ENCODE measurements at places on chromosomes 13 and 19. TPM values are rescaled to one million over a fixed set of nuclear protein-coding genes. Genes with fewer than 3 reads are reported as not detected.

The UBL3 gene
- total RNA-seq, result 44.5 TPM

DNA sequence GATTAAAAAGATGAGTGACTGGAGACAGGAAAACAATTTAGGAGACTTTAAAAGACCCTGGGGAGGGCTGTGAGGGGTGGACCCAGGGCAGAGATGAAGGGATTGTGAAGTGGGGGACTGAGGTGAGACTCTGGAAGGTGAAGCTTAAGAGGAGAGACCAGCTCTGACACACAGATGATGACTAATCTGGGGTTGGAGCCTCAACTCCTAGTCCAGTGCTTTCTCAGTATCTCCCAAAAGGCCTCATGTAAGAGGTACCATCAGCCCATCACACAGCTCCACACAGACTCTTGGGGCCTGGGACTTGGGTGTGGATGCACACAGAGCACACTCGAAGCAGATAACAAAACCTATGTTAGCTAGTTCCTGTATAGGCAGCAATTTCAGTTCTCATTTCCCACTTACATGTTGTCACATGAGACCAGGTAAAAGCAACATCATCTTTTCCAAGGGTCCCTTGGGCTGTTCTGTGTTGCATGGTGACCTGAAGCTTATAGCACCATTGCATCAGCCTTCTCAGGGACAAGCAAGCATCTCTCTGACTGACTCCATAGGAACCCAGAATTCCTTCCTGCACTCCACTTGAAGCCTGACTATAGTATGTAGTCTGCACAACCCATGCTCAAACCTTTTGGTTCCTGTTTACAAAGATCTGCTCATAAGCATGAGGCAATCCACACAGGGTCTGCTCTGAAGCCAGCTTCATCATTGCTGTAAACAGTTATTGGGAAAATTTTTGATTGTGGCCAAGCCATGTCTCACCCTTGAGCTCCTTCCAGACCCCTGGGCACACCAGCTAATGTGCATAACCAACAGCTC lies 88.6 kb upstream of the MYCBP2 start:
- no peak for DNase-seq

DNA sequence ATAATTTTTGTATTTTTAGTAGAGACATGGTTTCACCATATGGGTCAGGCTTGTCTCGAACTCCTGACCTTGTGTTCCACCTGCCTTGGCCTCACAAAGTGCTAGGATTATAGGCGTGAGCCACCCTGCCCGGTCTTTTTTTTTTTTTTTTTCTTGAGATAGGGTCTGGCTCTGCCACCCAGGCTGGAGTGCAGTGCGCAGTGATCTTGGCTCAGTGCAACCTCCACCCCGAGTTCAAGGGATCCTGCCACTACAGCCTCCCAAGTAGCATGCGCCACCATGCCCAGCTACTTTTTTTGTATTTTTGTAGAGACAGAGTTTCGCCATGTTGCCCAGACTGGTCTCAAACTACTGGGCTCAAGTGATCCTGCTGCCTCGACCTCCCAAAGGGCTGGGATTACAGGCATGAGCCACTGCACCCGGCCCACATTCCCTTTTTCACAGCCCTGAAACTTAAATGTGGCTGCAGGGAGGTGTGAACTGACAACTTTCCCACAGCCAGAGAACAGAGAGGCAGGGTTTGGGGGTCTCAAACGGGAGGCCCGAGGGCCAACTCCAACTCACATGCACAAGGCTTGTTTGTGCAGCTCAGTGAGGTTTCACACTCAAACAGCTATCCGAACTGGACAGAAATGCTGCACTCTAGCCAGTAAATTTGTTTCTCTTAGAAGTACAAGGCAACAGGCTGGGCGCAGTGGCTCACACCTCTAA lies 4.4 kb upstream of the S1PR5 start:
- peak; percentile 6 for DNase-seq

DNA sequence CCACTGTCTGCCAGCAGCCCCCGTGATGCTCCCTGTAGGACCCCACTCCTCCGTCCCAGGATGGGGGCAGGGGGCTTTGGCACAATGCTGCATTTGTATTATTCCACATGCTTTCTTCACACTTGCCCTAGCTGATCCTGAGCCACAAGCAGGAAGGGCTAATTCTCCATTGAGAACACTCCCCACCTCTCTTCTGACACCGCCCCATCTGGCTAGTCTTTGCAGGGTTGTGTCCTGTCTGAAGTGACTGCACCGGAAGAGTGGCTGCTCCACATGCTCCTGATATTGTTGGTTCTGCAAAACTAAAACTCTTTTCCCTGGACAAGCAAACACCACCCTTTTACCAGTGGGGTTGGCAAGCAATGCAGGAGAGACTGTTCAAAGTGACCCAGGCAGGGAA lies 18.0 kb downstream of the ZNF574 start:
- peak; percentile 36 for DNase-seq

DNA sequence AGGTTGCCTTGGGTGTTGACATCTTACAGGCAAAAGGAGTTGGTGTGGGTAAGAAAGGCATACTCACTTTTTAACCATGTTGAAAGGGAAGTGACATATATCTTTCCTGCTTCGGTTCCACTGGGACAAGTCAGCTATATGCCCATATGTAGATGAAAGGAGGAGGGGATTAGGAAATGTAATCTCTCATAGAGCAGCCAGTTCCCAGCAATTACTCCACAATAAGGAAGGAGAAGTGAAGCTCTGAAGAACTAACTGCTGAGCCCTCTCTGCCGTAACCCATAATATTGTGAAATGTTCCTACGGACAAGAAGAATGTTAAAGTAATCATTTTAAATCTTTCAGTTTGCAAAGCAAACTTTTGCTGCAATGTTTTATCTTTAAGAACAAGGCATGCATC lies 82.2 kb downstream of the EDNRB start:
- DNase-seq, result no peak

DNA sequence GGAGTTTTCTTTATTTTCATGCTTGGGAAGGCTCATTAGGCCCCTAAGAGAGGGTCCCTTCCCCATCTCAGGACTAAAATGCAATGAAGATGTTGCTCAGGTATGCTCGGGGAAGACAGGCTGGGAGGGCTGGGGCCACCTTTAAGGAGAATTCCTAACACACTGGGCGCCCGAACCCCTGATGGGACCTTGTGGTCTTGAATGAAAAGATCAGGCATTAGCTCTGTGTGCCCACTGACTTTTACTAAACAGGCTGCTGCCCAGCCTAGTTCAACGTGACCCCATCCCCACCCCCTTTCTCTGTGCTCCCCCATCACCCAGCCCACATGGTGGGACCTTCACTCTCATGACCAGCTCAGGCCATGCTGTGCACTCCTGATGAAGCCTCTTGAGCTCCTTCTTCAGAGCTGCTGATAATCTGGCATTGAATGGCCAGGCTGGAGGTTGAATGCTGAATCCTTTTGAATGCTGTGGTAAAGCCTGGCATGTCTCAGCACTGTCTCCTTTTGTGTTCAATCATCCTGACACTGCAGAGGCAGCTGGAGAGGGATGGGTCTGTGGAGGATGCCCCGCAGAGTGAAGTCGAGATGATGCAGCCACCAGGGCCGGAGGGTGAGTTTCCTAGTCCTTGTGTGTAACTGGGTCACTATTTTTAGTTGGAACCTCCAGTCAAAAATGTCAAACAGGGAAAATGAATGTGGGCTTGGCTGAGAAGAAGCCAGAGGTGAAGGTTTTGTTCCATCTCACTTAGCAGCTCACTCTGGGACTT lies 209.1 kb downstream of the UQCRFS1 start:
- no peak for DNase-seq

The LYPD3 gene
- total RNA-seq, result 0.88 TPM

DNA sequence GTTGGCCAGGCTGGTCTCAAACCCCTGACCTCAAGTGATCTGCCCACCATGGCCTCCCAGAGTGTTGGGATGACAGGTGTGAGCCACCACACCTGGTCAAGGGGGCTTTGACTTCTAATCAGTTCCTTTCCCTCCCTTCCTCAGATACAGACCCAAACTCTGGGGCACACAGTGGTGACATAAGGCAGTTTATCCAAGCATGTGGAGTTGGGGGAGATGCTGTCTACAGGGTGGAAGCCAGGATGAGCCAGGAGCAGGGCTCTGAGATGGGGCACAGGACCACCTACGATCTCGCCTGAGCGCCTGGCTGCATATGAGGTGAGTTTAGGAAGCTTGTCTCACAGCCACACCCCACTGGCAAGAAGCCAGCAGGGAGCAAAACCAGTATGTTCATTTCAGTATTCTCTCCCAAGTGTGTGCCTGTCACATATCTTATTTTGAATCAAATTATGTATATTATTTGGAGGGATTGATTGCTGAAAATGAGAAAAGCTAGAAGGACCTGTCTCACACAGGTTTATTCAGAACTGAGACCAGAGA lies 67.7 kb downstream of the KCTD15 start:
- DNase-seq, result no peak

The SLC15A1 gene
- total RNA-seq, result not detected

The FCGBP gene
- total RNA-seq, result under 0.01 TPM

DNA sequence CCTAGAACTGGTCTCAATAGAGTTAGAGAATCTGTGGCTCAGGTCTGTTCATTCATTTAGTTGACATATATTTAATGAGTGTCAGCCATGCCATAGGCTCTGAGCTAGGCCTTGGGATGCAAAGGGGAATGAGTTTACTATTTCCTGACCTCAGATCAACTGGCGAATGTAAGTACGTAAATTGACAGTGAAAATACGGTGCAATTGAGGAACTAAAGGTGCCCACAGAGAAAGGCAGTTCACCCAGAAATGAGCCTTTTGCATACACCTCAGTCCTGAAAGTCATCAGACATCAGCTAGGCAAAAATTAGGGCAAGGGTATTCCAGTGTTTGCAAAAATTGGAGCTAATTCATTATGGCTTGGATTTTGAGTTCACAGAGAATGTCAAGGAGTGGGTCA lies 20.6 kb upstream of the UPF3A start:
- DNase-seq, result no peak

The MUC16 gene
- not detected for total RNA-seq

- DNase-seq, result peak; percentile 96
These were observed 632 bp downstream of the MARK4 start for GRCh38 chr19:45251452-45252354.

DNA sequence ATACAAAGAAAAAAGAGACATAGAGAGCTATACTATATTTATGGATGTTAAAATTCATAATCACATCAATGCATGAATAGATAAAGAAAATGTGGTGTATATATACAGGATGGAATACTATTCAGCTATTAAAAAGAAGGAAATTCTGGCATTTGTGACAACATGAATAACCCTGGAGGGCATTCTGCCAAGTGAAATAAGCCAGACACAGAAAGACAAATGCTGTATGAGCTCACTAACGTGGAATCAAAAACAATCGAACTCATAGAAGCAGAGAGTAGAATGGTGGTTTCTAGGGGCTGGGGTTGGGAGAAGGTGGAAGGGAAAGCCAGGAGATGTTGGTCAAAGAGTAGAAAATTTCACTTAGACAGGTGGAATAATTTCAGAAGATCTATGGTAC lies 24.0 kb downstream of the UTP14C start:
- DNase-seq, result peak; percentile 25

The REEP6 gene
- total RNA-seq, result 1.8 TPM

The EXOC3L2 gene
- not detected for total RNA-seq

DNA sequence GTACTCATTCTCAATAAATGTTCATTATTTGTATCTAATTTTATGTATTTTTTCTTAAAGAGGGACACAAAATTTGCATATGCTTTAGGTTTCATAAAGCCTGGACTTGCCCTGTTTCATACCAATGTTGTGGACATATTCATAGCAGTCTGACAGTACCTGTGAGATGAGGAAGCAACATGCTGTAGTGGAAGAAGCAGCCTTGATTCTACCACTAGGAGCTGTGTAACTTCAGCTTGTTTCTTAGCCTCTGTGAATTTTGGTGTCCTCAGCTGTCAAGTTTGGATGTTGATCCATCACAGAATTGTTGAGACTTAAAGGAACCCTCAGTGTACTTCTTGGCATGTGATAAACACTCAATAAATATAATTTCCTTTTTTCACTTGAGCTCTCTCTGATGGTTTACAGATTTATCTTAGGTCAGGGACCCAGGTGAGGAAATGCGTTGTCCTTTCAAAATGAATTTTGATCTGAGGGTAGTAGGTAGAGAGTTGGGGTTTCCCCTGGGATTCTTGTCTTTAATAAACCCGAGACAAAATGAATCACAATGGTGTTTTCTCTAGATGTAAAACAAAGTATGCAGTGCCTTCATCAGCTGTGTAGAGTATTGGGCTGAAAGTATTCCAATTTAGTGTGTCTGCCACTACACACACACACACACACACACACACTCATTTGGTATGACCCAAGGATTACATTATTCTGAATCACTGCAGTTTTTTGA lies 152.1 kb downstream of the KCNRG start:
- no peak for DNase-seq

The PRSS57 gene
- total RNA-seq, result not detected

The GJA3 gene
- under 0.01 TPM for total RNA-seq

The RASAL3 gene
- total RNA-seq, result under 0.01 TPM

GRCh38 chr19:2043961-2044708 lies 6.9 kb downstream of the MKNK2 start:
- peak; percentile 87 for DNase-seq

GRCh38 chr13:41973247-41973741 lies 12.4 kb upstream of the VWA8 start:
- no peak for DNase-seq

DNA sequence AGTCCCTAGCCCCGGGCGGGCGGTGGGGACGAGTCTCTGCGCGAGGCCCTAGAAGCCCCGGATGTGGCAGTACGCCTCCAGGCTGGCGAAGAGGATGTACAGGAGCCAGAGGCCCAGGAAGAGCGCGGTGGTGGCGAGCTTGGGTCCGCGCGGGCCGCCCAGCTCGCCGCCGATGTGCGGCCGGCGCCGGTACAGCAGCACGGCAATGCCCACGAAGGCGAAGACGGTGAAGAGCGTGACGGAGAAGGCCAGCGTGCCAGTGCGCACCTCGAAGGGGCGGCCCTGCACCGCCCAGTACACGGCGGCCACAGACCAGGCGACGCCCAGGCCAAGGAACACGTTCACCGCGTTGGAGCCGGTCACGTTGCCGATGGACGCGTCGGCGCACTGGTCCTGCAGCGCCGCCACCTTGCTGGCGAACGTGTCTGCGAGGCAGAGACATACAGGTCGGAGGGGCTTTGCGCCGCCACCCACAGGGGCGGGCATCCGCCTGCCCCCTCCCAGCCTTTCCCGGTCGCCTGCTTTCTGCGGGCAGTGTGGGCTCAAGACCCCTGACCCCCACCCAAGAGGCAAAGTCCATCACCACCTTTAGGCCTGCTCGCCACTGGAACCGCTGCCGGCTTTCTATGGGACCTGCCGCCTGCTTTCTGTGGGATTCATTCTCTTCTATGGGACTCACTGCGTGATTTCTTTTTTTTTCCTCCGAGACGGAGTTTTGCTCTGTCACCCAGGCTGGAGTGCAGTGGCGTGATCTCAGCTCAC lies 10.9 kb upstream of the MEIS3 start:
- peak; percentile 95 for DNase-seq

DNA sequence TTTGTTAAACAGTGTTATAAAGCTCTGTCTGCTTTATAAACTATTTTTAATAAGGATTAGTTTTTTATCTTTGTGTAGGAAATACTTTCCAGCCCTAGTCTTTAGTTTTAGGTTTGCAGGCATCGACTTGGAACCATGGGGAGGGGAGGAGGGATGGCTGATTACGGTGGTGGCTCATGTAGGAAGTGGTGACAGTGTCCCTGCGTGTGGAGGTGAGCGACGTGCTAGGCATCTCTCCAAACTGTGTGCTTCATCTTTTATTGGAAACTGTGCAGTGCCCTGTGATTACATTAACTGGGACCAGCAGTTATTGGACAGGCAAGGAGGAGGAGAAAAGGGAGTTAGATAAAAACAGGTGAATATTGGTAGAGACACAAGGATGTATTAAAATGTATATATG lies 203.8 kb downstream of the ATP8A2 start:
- no peak for DNase-seq
